Retina (tissue), 1 donor: ENCODE measurements at places on chromosomes 3 and 15.

DNA sequence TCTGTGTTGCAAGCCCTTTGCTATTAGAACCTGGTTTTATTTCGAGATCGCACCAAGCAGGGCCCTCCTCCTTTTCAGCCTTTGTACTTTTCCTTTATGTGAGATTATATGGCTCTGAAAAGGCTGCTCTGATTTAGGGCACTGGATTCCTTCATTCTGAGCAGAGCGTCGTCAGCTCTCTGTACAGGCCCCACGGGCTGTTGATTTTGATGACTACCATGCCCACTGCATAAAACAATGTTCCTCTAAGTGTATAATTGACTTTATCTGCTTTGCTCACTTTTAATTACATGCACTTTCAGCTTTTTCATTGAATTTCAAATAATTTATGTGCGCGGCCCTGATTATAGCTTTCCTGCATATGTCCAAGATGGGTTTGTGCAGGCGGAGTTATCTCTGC is 4.4 kb upstream of the PSMD6 start:
- no peak for DNase-seq

DNA sequence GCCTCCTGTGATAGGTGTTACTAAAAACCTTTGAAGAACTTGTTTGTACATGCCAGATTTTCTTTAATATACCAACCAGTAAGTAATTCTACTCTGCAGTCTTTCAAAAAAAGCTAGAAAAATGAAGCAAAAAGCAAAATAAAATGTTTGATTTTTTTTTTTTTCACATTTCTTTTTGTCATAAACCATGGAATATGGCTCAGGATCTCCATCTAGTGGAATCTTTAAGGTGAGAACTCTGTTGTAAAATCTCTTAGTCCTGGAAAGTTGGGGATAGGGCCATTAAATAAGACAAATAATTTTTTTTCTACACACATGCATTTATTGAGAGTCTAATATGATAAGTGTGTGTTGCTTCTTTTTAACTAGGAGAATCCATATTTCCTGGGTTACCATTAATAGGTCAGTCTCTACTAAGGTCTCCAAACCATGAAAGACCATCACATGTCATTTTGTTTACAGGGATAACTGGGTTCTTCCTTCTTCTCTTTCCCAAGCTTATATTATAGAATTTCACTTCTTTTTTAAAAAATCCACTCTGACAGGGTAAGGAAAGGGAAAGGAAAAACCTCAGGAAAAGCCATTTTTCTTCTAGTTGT is 84.6 kb downstream of the SLC9A9 start:
- no peak for DNase-seq

DNA sequence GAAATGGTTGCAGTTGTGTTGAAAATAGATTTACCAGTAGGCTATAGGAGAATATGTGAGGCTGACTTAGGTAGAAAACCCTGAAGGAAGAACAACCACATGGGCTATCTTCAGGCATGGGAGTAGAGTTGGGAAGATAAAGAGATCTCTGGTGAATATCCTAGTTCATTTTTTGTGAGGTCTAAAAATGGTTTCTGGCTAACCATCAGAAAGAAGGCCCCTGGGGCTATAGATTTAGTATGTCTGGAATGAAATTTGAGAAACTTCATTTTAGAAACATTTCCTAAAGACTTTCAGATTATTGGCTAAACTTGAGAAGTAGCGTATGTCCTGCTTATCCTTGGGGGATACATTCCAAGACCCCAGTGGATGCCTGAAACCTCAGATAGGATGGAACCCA is 148.2 kb downstream of the NAALADL2 start:
- no peak for DNase-seq

DNA sequence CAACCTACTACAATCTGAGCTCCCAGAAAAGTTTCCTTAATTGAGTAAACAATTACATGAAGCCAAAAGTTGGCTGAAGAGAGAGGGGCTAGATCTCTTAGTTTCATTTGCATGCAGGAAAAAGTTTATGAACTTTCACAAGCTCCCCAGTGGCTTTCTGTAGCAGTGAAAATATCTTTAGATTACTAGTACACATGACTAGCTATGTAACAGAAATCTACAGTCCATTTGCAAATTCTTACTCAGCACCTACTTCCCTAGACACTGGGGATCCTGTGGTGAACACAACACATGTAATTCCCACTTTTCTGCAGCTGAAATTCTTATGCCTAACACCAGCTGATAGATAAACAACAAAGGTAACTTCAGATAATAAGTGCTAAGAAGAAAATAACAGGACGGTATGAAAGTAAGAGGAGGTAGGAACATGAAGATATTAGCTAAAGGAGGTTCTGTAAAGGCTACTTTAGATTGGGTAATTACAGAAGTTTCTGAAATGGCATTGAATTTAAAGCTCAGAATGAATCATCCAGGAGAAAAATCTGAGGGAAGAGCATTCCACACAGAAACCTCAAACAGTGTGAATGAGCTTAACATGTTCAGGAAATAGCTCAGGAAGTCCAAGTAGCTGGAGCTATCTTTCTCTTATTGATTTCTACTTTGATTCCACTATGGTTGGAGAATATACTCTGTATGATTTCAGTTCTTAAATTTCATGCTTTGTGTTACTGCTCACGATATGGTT is 204.8 kb downstream of the MAGI1 start:
- DNase-seq: no peak

DNA sequence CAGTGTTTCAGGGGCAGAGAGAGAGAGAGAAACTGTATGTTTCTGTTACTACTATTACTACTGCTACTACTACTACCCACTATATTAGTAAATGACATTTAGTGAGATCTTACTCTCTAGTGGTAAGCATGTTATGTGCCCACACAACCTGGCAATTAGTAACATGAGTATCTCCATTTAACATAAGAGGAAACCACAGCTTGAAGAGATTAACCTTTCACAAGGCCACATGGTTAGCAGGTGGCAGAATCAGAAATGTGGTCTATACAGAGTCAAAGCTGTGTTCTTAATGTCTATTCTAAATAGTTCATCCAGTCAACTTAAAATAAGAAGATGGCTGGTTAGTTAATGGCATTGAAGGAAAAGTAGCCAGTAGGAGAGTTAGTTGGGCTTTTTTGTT is 961.6 kb downstream of the MCTP2 start:
- DNase-seq: no peak

DNA sequence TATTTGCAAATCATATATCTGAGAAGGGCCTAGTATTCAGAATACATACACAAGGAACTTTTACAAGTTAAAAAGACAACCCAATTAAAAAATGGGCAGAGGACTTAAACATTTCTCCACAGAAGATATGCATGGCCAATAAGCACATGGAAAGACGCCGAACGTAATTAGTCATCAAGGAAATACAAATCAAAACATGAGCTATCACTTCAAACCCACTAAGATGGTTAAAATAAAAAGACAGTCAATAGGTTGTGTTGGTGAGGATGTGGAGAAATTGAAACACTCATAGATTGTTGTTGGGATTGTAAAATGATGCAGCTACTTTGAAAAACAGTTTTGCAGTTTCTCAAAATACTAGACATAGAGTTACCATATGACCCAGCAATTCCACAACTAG is 61.2 kb upstream of the NEO1 start:
- DNase-seq: no peak

DNA sequence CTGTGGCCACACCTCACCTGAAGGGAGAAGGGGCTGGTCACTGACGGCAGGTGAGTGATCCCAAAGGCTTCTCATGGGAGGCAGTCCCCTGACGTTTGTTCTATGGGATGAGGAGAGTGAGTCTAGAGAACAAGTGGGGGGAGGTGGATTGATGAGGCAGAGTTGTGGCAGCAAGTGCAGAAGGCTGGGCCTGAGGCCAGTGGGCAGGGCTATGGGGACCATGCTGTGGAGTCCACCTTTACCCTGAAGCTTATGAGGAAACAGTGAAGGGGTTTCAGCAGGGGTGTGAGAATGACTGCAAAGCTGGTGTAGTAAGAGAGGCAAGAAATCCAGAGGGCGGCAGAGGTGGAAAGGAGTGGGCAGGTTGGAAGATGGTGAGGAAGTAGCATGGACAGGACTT is 96.9 kb upstream of the PFN2 start:
- no peak for DNase-seq

DNA sequence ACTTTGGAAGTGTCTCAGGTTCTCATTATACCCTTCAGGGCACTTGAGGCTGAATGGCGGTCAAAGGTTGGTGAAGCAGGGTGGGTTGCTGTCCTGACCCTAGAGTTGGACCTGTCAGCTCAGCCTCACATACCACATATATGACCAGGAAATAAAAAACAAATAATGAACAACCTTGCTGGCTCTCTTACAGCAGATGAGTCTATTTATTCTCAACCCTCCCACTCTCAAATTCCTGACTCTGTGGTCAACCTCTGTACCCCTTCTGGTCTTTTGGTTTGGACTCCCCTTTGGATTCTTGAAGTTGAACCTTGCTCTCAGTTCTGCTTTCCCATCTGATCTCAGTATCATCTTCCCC is 16.9 kb downstream of the PPP2R3A start:
- DNase-seq: no peak

GRCh38 chr3:66606868-66607267 is 106.0 kb upstream of the LRIG1 start:
- no peak for DNase-seq

- DNase-seq: no peak
Measured at GRCh38 chr15:89835176-89835564, 20.5 kb upstream of the ANPEP start.

DNA sequence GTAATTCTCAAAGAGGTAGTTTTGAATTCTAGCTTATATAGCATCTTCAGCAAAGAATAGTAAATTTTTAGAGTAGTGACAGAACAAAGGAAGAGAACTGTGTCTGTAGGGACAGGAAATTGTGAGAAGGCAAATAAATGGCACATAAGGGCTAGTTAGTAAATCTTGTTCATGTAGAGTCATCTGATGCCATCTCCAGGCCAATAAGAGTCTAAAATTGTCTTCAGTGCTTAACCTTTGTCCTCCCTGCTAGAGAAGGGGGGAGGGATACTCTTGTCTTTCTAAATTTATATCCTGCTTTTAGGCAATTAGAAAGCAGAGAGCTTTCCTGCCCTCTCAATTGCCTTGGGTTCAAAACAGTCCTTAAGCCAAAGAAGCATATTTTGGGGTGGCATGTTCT is 87.0 kb upstream of the DNAJC19 start:
- no peak for DNase-seq

GRCh38 chr15:31349233-31350141 is 22.9 kb downstream of the KLF13 start:
- no peak for DNase-seq

GRCh38 chr3:128879991-128880390 is 571 bp downstream of the ACAD9 start:
- DNase-seq: no peak
